ENCODE measurements at places on chromosomes 12 and 14.

- no peak for DNase-seq
These were observed 33.0 kb downstream of the EMP1 start for GRCh38 chr12:13229504-13229903.

- no peak for DNase-seq
These were observed 148.0 kb downstream of the APAF1 start for GRCh38 chr12:98793121-98793520.

- no peak for DNase-seq
These were observed 15.4 kb downstream of the SELPLG start for GRCh38 chr12:108618079-108618952.

DNA sequence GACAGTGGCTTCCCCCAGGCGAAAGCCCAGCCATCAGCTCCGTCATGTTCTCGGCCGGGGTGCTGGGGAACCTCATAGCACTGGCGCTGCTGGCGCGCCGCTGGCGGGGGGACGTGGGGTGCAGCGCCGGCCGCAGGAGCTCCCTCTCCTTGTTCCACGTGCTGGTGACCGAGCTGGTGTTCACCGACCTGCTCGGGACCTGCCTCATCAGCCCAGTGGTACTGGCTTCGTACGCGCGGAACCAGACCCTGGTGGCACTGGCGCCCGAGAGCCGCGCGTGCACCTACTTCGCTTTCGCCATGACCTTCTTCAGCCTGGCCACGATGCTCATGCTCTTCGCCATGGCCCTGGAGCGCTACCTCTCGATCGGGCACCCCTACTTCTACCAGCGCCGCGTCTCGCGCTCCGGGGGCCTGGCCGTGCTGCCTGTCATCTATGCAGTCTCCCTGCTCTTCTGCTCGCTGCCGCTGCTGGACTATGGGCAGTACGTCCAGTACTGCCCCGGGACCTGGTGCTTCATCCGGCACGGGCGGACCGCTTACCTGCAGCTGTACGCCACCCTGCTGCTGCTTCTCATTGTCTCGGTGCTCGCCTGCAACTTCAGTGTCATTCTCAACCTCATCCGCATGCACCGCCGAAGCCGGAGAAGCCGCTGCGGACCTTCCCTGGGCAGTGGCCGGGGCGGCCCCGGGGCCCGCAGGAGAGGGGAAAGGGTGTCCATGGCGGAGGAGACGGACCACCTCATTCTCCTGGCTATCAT lies 663 bp downstream of the PTGER2 start:
- no peak for DNase-seq

- DNase-seq, result no peak
These were observed 292.3 kb downstream of the TMEM117 start for GRCh38 chr12:44127966-44128710.

GRCh38 chr12:50728417-50728816 lies 35.5 kb upstream of the ATF1 start:
- no peak for DNase-seq

- no peak for DNase-seq
These were observed 283.6 kb downstream of the PCNX1 start for GRCh38 chr14:71190770-71191374.

- DNase-seq, result no peak
These were observed 491.7 kb downstream of the SNAPC1 start for GRCh38 chr14:62253911-62254310.

GRCh38 chr14:67396381-67396970 lies 15.5 kb downstream of the PLEK2 start:
- no peak for DNase-seq

DNA sequence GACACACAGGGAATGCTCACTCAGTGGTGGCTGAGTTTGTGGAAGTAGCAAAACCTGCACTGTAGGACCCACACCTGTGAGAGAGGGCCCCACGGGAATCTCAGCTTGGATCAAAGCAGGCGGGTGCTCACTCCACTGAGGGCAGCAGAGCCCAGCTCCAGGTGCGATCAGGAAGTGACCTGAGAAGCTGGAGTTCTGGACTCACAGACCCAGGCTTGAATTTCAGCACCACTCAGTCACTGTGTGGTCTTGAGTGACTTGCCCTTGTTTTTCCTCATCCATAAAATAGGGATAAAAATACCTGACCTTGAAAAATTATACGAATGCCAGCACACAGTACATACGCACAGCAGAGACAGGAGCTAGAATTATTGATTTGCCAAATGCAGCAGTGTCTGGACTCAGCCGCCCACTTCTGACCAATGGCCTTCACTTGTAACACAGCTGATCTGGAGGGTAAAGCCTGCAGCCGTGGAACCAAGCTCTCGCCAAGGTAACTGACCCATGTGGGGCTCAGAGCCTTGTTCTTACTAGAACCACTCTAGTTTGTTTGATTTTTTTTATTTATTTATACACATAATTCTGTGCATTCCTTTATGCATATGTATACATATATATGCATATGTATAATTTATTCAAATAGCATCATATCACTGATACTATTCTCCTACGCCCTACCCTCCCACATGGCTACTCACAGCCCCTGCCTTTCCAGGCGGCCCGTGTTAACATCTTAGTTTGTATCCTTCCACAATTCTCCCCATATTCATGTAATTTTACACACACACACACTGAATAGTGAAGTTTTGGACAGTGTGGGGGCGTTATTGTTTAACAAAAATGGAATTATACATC lies 53.9 kb downstream of the DPF3 start:
- DNase-seq, result no peak

GRCh38 chr12:111529424-111530368 lies 69.4 kb downstream of the ATXN2 start:
- no peak for DNase-seq

GRCh38 chr14:21913759-21914158 lies 240.1 kb upstream of the OR4E1 start:
- no peak for DNase-seq

GRCh38 chr14:30849983-30850382 lies 24.4 kb upstream of the COCH start:
- DNase-seq, result no peak

DNA sequence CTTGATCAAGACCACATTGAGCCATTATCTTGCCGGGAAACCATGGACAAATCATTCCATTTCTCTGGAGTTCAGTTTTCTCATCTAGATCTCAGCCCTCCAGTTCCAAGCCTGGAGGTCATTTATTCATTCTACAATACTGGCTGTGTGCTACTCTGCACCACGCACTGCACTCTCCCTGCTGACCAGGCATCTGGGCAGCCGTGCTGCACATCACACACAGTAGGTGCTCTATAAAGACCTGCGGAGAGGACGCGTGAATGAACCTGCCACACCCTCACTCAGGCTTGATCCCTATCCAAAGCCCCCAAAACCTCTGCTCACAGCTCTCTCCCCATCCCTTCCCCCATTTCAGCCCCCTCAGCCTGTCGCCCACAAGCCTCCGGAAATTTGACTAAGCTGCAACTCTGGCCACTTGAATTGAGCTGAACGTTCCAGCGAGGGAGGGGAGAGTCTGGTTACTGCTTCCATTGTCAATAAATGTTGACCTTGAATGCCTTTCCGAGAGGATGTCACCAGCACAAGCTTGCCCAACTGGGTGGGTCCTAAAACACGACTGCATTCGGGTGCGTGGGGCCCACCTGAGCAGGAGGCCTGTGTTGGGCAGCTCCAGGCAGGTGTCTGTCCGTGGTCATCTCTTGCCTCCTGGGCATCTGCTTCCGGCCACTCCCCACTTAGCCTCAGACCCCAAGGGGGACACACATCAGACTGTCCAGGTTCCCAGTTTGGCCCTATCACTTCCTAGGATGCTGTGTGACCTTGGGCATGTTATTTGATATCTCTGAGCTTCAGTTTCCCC lies 17.8 kb downstream of the FAIM2 start:
- DNase-seq, result no peak

DNA sequence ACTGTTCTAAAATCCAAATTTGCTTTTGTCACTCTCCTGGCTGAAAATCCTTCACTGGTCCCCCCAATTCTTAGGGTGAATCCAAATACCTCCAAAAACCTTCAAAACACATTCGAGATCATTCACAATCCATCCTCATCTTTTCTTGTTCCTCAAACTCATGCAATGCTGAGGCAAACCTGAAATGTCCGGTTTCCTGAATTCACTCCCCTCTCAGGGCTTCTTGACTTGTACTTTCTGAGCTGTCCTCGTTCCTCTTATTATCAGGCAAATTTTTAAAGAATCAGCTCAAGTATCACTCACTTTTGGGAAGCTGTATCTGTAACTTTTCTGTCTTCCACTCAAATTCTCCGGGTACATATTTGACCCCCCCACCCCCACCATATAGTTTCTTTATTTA lies 84.9 kb upstream of the DUSP6 start:
- DNase-seq, result no peak

GRCh38 chr14:26548406-26548805 lies 49.4 kb downstream of the NOVA1 start:
- DNase-seq, result no peak

DNA sequence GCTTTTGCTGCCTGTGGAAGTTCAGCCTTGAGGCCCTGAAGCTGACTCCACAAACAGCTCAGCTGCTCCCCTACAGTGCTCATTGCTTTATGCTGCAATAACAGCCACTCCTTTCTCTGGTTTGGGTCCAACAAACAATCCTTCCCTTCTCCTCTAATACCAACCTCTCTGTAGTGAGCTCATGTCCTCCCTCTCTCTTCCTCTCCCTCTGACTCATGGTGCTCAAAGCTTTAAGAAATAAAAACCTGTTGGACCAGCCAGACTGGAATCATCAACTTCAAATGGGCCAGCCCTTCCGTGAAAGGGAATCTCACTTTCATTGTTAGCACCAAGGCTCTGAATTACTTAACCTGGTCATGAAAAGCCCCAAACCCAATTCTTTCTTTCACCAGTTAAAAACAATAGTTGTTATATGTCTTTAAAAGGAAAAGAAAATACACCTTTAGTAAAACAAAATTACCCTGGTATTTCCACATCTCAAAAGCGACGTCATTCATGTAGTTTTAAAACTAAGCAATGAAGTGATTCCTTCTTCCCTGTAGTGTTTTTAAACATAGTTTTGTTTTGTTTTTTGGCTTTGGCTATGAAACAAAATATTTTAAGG lies 126.4 kb downstream of the DUSP6 start:
- DNase-seq, result no peak

GRCh38 chr14:66444271-66444927 lies 41.8 kb upstream of the CCDC196 start:
- no peak for DNase-seq

DNA sequence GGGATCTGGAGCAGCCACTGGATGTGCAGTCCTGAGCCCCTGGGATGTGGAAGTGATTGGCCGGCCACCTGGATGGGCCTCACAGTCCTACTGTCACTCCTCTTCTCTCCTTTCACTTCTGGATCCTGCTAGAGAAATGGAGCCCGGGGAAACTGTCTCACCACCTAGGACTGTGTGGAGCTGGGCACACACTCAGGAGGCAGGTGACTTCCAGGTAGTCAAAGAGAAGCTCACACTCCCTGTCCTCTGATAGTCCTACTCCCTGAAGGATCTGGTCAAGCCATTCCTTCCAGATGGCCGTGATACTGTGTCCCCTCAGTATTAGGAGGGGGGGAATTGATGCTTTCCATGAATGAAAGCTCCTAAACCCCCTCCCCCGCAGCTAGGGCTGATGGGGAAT lies 201.1 kb downstream of the ZFP36L1 start:
- no peak for DNase-seq

DNA sequence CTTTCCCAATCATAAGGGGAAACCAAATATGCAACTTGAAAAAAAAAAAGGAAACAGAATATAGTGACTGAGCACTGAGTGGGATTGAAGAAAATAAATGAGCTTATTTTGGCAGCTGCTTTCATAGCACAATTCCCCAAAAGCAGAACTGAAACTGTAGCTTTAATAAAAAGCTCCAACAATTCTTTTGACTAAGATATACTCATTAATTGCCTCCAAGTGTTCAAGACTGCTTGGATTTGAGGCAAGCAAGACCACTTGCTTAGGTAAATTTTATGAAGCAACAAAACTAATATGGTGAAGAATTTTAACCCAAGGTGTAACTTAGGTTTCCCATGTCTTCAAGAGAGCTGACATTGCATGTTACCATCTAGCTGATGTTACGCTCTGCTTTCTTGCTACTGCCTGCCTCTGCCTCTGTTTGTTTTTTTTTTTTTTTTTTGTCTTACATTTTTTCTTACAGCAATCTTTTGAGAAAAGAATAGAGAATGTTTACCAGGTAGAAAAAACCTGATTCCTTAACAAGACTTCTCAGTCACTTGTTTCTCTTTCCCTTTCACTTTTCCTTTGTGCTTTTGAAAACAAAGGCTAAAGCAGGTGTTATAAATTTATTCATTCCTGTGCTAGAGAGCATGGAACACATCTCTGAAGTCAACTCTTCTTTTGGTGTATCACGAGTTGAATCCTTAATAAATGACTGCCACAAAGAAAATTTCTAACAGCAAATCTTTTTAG lies 134.4 kb downstream of the BCAT1 start:
- DNase-seq, result no peak

DNA sequence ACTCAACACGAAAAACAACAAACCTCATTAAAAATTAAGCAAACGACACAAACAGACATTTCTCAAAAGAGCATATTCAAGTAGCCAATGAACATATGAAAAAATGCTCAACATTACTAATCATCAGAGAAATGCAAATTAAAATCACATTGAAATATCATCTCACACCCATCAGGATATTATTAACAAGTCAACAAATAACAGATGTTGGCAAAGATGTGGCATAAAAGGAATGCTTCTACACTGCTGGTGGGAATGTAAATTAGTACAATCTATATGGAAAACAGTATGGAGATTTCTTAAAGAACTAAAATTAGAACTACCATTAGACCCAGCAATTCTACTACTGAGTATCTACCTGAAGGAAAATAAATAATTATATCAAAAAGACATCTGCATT lies 182.2 kb downstream of the KITLG start:
- no peak for DNase-seq
